Urothelium cell line (cell line): ENCODE measurements at places on chromosomes 12 and 14.

GRCh38 chr12:122195405-122195804 is 8.1 kb upstream of the B3GNT4 start:
- no peak for DNase-seq

DNA sequence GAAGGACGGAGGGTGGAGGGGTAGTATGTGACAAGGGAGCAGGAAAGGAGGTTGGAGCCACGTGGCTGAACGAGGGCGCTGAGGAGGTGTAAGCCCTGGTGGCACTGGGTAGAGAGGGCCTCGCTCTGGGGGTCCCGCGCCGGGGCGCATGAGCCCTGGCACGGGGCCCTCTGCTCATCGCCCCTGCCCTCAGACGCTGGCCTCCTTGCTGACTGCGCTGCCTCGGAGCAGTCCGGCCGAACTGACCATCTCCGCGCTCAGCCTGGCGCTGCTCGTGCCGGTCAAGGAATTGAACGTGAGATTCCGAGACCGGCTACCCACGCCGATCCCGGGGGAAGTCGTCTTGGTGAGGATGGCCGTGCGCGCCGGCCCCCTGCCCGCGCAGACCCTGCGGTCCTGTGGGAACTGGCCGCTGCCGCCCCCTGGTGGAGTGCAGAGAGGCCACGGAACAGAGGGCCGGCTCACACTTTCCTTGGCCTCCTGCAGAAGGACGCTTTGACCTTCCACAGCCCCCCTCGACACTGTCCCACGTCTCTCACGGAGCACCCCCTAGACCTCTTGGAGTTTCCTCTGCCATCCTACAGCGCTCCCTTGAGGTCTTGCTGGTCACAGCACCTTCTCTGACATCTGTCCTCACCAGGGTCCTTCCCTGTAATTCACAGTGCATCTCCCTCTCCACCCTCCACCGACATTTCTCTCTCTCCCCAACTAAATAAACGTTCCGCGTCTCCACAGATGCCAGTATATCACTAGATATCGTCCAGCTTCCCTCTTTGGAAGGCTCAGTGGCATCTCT is 10.5 kb downstream of the ARHGEF25 start:
- peak; percentile 72 for DNase-seq

DNA sequence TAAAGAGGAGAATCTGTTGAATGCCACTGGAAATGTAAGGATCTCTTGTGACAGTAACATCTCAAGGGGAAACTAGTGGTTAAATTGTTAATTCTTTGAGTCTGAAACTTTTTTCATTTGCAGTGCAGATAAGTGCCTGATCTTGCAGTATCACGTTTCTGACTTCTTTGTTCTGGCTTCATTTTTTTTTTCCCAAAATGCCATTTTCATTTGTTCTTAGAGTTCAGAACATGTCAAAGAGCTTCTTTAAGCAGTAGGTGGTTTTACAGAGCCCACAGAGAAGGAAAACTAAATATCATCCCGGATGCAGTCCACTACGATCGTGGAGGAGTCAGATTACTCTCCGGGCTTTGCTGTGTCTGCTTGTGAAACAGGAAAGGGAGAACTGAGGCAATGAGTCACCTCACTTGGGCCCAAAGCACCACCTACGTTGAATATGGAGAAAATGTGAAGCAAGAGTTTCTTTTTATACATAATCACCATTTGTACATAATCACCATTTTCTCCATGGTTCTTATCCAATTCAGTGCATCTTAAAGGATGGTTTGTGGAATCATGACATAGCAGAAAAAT is 43.9 kb downstream of the HMGA2 start:
- peak; percentile 51 for DNase-seq

DNA sequence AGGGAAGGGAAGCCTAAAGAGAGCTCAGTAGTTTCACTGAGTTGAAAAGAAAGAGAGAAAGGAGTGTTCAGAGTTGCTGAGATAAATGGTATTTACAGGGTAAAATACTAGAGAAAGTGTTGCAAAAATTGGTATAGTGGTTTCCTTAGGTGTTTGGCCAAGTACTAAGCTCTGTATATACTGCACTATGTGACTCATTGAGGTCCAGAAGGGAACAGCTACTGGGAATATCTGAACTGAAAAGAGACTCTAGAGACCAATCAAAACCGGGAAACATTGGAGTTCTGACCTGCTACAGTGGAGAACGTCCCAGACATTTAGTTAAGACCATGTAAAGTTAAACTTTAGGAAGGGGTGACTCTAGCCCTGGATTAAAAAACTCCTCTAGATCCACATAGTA is 42.7 kb upstream of the ALX1 start:
- no peak for DNase-seq

DNA sequence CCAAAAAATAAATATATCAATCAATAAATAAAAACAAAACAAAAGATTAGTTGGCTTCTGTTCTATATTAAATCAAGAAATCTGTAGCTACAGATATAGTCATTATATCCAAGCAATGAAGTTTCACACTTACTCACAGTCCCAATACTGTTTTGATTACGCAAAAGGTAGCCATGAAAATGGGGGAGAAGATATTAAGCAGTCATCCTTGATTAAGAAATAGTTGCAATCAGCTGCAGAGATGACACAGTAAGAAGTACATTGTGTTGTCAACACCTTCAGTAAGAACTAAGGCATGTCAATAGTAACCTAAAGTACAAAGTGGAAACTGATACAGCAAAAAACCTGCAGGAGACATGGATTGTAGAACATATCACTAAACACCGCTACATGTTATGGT is 11.0 kb upstream of the RHOJ start:
- no peak for DNase-seq

- DNase-seq: no peak
Measured at GRCh38 chr14:102926104-102926503, 3.6 kb downstream of the AMN start.

- no peak for DNase-seq
Measured at GRCh38 chr12:105051981-105052380, 32.3 kb downstream of the ALDH1L2 start.

- DNase-seq: peak; percentile 4
Measured at GRCh38 chr12:67161322-67161918, 107.7 kb upstream of the CAND1 start.

DNA sequence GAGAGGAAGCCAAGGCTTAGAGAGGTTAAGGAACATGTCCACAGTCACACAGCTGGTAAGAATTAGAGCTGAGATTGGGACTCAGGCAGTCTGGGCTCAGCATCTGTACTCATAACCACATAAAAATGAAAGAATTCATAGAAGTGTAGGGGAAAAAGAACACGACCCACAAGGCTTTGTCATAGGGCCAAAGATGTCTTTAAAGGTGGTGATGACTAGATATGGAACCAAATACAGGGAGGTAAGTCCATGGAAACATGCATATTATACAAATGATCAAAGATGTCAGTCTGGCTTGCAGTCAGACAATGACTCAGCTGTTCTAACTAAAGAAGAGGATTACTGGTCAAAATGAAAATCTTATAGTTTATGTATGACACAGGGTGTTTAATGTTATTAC is 7.2 kb upstream of the SSPN start:
- no peak for DNase-seq

- DNase-seq: no peak
Measured at GRCh38 chr12:39638178-39638577, 18.6 kb upstream of the ABCD2 start.

DNA sequence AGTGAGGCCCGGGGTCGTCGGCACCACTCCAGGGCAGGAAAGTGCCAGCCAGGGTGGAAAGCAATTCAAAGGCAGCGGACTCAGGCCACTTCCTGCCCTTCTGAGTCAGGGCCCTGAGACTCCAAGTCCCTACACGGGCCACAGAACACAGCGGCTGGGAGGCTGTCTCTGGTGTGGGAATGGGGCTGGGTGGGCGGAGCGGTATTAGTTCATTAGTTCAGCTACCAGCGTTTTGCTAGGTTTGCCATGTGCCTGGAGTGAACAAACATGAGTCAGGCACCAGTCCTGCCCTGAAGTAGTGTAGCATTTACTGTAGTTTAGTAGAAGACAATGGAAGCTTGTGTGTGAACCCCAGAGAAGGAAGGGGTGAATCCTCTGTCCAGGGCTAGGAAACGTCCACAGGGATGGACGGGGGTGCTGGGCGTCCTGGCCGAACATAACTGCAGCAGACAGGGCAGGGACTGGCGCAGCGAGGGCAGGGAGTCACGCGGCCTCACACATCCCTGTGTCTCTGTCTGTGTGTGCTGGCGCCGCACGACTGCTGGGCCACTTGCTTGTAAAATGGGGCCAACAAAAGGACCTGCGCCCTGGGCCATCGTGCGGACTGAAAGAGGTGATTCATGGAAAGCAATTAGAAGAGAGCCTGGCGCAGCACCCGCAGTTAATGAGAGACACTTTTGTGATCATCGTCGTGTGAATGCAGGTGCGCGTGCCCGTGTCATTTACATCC is 186.4 kb upstream of the PRMT8 start:
- DNase-seq: peak; percentile 91

- no peak for DNase-seq
Measured at GRCh38 chr14:72881543-72881942, 12.4 kb downstream of the DPF3 start.

DNA sequence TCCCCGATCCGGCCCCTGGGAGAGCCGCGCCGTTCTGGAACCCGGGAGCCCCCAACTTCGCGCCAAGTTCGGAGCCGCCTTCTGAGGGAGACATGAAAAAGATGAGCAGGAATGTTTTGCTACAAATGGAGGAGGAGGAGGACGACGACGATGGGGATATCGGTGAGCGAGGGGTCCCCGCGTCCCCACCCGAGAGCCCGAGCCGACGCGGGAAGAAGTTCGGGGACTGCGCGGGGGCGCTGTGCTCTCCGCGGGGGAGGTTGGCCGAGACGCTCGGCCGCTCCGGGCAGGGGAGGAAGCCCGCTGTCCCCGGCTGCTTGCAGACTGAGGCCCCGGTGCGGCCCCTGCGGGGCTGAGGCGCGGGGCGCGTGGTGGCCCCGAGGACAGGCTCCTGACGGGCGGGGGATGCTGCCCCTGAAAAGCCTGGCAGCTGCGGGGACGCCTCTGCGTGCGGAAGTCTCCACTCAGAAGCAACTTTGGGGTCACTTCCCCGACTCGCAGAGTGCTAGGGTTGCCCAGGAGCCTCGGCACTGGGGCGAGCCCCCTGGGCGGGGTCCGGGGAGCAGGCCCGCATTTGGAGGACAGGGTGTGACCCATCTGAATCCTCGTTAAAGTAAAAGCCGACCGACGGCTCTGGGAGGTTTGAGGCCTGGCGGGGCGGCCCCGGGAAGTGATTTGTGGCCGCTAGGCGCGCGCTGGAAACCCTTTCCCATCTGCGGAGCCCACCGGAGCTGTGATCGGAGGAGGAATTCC is 511 bp downstream of the ANO6 start:
- DNase-seq: peak; percentile 41

GRCh38 chr14:30966415-30967363 is 58.8 kb upstream of the AP4S1 start:
- peak; percentile 65 for DNase-seq

DNA sequence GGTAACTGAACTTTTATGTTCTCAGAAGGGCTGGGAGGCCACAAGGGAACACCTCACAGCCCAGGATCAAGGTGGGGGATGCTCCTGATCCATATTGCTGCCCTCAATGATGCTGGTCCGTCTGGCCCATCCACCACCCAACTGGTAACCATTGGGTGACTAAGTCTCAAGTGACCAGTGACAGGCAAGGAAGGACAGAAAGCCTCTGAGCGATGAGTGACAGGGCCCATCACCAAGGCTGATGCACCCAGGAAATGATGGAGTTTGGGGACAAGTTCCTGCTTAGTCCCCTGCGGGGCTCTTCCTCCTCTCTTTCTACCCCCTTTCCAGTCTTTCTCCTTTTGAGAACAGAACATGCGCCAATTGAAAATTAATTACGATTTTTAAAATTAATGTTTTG is 2.6 kb upstream of the MMP19 start:
- DNase-seq: no peak

DNA sequence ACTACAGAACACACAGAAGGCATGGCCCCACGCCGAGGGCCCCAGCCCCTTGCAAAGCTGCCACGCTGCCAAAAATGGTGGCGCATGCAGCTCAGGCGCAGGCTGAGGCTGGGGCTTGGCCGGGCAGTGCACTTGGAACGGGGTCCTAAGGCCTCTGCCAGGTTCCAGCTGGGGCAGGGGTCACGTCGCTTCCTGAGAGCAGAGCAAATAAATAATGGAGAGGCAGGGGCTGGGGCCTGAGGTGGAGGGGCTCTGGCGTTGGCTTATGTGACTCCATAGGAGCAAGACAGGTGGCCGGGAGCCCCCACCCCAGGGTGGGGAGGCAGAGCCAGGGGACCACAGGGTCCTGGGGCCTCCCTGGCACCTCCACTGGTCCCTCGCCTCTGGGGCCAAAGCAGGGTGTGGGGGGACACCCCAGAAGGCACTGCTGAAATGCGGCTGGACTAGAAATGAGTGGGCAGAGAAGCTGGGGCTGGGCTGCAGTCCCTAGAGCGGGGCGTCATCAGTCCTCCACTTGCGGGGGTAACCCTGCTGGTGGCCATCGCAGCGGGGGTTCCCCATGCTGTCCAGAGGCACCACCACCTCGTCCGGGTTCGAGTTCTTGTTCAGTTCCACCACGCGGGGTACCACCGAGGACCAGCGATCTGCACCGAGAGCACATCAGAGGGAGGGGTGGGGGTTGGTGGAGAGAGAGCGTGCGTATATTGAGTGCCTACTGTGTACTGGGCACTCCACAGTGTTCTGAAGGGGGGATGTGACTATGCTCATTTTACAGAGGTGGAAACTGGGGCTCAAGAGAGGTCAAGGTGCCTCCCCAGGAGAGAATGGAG is 49.8 kb downstream of the TRPV4 start:
- no peak for DNase-seq

GRCh38 chr12:94245631-94246383 is 97.4 kb downstream of the PLXNC1 start:
- DNase-seq: no peak

DNA sequence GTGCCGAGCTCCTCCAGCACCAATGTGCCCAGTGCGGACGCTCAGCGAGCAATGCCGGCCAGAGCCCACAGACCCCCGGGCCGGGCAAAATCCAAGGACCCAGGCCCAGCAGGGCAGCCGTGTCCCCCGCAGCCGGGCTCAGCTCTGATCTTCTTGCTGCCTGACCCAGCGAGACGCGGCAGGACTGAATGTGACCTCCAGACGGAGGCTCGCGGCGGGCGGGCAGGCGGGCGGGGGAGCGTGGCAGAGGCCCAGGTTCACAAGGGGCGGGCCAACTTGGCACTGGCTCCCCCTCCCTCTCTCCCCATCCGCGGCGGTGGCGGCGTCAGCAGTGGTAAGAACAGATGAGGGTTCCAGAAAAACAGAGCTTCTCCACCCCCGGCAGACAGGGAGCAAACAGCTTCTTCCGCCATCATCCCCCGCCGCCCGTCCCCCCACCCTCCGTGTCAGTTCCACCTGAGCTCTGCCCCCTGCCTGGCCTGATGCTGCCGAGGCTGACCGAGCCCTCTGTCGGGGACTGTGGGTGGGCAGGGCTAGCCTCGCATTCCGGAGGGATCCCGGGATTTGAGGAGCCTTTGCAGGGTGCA is 94.3 kb downstream of the RFLNA start:
- DNase-seq: peak; percentile 79
